Spinal cord (tissue), 10 donors: ENCODE measurements at places on chromosomes 11 and 22. TPM values are rescaled to one million over a fixed set of nuclear protein-coding genes. Genes with fewer than 3 reads are reported as not detected.

The BCO2 gene
- polyA plus RNA-seq, result 12.3 TPM

The P2RX6 gene
- 3.7 TPM for polyA plus RNA-seq

The PAMR1 gene
- 16.0 TPM for polyA plus RNA-seq

The ENDOD1 gene
- polyA plus RNA-seq, result 44.4 TPM

The OR52I2 gene
- not detected for polyA plus RNA-seq
